Sciatic nerve (tissue), 2 donors: ENCODE measurements at places on chromosomes 3 and 15.
A peak's percentile ranks its signal among the peaks of the same experiment; 100 is the strongest.

GRCh38 chr15:63843901-63844317 lies 10.2 kb upstream of the HERC1 start:
- DNase-seq: no peak

DNA sequence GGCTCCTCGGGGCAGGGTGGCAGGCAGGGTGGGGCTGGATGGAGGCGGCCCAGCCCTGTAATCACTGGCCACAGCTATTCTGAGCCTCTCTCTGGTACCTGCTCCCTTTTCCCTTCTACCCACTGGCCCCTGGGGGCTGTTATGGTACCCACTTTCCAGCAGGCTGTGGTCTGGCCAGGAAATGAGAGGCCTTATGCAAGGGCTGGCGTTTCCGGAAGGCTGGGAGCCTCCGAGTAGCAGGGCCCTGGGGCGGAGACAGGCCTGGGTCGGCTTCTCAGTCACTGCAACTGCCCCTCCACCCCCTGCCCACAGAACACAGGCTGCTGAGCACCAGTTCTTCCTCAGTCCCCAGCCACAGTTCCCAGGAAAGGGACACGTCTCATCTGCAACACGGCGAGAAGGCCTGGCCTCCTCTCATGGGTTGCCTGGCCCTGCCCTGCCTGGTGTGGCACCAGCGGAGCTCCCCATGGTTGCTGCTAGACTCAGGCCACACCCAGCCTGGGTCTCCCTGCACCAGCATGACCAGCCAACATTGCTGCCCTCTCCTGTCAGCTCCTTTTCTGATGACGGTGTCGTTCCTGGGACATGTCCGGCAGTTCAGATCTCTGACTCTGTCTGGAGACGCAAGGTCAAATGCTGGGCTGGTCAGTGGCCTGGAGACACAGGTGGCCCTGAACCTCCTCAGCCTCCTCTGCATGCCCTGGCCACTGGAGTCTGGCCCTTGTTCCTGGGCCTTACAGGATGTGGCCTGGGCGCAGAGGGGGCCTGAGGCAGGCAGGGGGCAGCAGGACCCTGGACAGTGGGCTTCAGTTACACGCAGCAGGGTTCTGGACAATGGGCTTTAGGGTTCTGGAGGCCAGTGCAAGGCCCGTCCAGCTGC lies 6.5 kb downstream of the CHST13 start:
- no peak for DNase-seq

- DNase-seq: no peak
Observed at GRCh38 chr3:190252080-190252479, 70.2 kb downstream of the CLDN1 start.

GRCh38 chr3:54376142-54376807 lies 253.9 kb downstream of the CACNA2D3 start:
- no peak for DNase-seq

DNA sequence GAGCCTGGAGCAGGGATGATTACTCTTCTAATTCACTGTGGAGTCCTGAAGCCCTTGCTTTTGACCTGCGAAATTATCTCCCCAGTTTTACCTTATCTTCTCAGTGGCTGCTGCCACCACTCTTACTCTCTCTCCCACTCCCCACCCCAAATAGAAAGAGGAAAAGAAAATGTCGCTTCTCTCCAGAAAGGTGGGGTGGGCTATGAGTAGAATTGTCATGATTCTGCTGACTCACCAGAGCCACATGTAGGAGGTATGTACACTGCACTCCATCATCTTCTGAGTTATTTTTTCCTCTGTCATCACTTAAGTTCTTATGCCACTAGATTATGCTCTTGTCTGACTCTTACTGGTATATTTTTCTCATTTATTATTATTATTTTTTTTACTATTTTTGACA lies 43.9 kb upstream of the TMEM158 start:
- DNase-seq: no peak

DNA sequence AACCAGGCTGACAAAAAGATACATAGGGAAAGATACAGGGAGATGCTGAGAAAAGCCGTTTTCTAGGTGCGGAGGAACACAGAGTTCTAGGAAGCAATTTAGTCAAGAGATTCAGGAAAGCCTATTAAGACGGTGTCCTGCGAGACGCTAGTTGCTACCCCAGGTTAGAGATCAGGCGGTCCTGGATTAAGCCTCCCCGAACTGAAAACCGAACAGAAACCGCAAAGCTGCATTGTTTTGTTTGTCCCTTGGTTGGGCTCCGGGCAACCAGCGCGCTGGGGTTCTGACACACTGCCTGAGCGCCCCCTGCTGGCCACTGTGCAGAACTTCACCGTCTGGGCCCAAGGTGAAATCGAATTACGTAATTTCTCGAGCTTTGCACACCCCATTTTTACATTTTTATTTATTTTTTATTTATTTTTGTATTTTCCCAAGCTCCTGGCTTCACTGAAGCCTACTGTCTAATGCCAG lies 37.3 kb upstream of the NDUFB4 start:
- peak; percentile 91 for DNase-seq

GRCh38 chr3:10869460-10869859 lies 53.4 kb downstream of the SLC6A11 start:
- no peak for DNase-seq

- DNase-seq: no peak
Observed at GRCh38 chr3:135456108-135456790, 509.3 kb upstream of the PPP2R3A start.

DNA sequence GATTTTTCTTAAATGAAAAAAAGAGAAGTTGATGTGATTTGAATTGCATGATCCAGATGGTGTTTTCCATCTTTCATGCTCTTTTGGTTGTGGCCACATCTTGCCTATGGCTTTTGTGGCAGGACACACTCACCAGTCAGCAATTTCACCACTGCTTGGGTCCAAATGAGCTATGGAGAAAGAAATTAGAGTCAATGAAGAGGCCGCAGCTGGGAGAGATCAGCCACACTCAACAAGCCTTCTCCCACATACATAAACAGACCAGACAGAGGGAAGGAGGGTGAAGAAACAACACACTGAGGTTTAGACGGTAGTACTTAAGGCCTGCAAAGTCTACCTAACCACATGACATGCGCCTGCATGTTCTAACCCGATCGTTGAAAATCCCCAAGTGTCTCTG lies 110.7 kb upstream of the CDIN1 start:
- no peak for DNase-seq
